ENCODE measurements at places on chromosomes 13 and 19. TPM values are rescaled to one million over a fixed set of nuclear protein-coding genes. Genes with fewer than 3 reads are reported as not detected.

EHD2 gene
- 49.4 TPM for total RNA-seq

CD22 gene
- not detected for total RNA-seq

SH2D3A gene
- 56.2 TPM for total RNA-seq

GRCh38 chr13:39942552-39943273 is 287.3 kb downstream of the COG6 start:
- DNase-seq: peak; percentile 92

DNA sequence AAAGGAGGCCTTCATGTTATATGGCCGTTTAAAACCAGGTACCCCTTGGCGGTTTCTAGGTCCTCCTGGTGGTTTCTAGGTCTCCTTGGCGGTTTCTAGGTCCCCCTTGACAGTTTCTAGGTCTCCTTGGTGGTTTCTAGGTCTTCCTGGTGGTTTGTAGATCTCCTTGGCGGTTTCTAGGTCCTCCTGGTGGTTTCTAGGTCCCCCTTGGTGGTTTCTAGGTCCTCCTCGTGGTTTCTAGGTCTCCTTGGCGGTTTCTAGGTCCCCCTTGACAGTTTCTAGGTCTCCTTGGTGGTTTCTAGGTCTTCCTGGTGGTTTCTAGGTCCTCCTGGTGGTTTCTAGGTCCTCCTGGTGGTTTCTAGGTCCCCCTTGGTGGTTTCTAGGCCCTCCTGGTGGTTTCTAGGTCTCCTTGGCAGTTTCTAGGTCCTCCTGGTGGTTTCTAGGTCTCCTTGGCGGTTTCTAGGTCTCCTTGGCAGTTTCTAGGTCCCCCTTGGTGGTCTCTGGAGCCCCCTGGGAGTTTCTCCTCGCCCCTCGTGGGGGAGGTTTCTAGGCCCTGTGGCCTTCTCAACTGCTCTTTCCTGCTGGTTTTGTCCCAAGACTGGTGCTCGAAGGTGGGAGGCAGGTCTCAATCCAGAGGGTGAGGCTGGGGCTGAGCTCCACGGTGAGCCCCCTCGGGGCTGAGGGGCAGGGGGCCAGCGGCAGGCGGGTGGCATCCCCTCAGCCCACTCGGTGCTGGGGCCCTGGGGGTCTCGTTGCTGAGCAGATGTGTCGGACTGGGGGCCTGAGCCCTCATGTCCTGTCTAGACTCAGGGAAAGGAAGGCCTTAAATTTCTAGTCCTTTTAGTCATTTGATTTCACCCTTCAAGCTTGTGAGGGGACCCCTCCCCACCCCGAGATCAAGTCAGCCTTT is 8.0 kb downstream of the HCN2 start:
- DNase-seq: no peak

GRCh38 chr13:39811051-39811450 is 155.6 kb downstream of the COG6 start:
- DNase-seq: no peak

DNA sequence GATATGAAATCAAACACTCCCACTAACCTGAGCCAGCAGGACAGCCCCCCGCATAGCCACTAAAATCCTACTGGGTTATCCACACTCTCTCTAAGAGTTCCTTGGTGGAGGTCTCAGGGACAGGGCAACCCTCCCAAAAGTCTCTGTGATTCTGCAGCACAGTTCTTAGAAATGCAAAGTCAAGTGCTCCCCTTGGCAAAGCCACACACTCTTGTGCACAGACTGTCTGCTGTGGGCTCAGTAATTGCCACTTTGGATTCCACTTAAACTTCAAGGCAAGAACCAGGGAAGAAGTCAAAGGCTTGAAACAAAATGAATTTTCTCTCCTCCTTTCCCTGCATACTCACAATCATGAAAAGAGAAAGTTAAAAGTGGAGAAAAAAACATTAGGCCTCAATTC is 61.5 kb downstream of the DOCK9 start:
- DNase-seq: no peak

Measured in lower leg skin (tissue), 4 donors.